Breast epithelium (tissue), 4 donors: ENCODE measurements at places on chromosomes 7 and 10. TPM values are rescaled to one million over a fixed set of nuclear protein-coding genes. Genes with fewer than 3 reads are reported as not detected.
A peak's percentile ranks its signal among the peaks of the same experiment; 100 is the strongest.

- H3K36me3 ChIP-seq, result no peaks in the 10 kb centered on the region
- DNase-seq, result no peak
- H3K27ac ChIP-seq, result no peak overlapping the region
- H3K4me1 ChIP-seq, result no peaks in the 10 kb centered on the region
- no peak overlapping the region for H3K4me3 ChIP-seq
Observed at GRCh38 chr10:132727411-132727810, 58.5 kb downstream of the NKX6-2 start.

Gene SPACDR
- not detected for total RNA-seq

DNA sequence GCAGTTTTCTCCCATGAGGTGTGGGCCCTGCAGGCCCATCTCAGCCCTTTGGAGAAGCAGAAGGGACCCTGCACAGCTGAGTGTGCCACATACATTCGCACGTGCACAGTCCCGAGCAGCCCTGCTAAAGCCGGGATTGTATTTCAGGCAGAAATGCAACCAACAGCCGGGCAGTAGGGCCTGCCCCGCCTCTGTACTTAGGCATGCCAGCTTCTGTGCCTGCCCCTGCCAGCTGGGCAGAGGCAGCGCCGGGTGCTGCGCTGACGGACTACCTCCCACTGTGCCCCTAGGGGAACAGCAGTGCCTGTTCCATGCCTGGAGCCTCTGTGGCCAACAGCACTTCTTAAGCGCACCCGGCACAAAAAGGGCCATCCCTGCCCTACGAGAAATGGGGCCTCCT, 170.3 kb downstream of the NEURL1 start:
- H3K4me3 ChIP-seq, result no peak overlapping the region
- H3K4me1 ChIP-seq, result peaks cover 14% of the 10 kb centered on the region
- DNase-seq, result peak; percentile 52
- no peaks in the 10 kb centered on the region for H3K27me3 ChIP-seq
- peak overlapping the region; percentile 57 for H3K27ac ChIP-seq

Gene MRC1
- 29.3 TPM for total RNA-seq

GRCh38 chr10:97017474-97017903, 168.3 kb downstream of the SLIT1 start:
- H3K4me1 ChIP-seq, result no peaks in the 10 kb centered on the region
- DNase-seq, result no peak
- no peak overlapping the region for H3K27ac ChIP-seq
- no peaks in the 10 kb centered on the region for H3K27me3 ChIP-seq

- H3K4me3 ChIP-seq, result no peak overlapping the region
- DNase-seq, result peak; percentile 43
- no peaks in the 10 kb centered on the region for H3K36me3 ChIP-seq
- H3K27me3 ChIP-seq, result no peaks in the 10 kb centered on the region
Observed at GRCh38 chr10:32141018-32141807, 85.0 kb upstream of the KIF5B start.

Gene RNF148
- total RNA-seq, result 1.3 TPM

DNA sequence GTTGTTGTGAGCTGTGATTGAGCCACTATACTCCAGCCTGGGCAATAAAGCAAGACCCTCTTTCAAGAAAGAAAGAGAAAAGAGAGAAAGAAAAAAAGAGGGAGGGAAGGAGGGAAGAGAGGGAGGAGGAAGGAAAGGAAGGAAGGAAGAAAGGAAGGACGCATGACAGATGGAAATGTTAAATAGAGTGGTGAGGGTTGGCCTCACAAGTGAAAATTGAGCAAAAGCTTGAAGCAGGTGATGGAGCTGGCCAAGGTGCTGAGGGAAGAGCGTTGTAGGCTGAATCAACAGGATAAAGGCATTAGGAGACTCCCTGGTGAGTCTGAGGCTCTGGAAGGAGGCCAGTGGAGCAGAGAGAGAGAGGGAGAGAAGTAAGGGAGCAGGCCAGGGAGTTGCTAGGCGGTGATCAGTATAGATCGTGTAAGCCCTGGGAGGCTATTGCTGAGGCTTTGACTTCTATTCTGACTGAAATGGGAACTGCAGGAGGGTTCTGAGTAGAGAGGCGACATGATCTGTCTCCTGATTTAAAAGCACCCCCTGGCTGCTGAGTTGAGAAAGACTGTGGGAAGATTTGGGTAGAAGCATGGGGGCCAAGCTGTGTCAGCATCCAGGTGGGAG, 26.5 kb upstream of the TMEM248 start:
- H3K27me3 ChIP-seq, result no peaks in the 10 kb centered on the region
- H3K4me3 ChIP-seq, result no peak overlapping the region
- H3K4me1 ChIP-seq, result no peaks in the 10 kb centered on the region
- H3K27ac ChIP-seq, result no peak overlapping the region
- no peaks in the 10 kb centered on the region for H3K36me3 ChIP-seq
- DNase-seq, result no peak

DNA sequence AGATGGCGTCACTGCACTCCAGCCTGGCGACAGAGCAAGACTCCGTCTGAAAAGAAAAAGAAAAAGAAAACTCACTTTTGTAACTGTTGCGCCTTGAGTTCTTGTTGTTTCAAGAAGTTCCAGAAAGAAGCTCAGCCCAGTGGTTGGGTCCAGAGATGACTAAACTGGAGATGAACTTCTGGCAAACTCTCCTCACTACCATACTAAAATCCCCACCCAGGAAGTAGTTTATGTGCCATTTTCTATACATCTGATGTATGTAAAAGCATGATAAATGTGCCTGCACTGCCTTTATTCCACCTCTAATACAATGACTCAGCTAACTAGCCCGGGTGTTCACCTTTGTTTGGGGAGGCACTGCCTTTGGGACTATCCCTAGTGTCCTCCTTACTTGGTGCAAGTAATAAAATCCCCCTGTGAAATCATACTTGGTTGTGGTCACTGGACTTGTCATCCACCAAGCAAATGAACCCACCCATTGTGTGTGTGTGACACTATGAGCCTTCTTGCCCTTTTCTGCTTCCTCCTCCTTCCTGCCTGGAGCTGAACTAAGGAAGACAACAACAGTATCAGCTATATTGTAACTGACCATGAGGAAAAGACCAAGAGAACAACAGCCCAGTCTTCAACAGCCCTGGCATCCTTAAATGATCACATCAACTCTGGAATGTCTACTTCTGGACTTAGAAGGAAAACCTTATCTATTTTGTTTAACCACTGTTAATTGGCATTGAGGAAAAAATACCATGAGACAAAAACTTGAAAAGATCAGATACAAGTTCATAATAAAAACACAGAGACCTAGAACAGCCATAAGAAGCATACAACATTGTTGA, 33.6 kb downstream of the JMJD1C start:
- H3K27ac ChIP-seq, result no peak overlapping the region
- no peaks in the 10 kb centered on the region for H3K27me3 ChIP-seq
- no peaks in the 10 kb centered on the region for H3K4me1 ChIP-seq
- no peaks in the 10 kb centered on the region for H3K36me3 ChIP-seq

Gene SRGN
- 208 TPM for total RNA-seq

Gene HABP2
- total RNA-seq, result 0.66 TPM

- H3K36me3 ChIP-seq, result no peaks in the 10 kb centered on the region
- H3K4me1 ChIP-seq, result no peaks in the 10 kb centered on the region
- H3K27me3 ChIP-seq, result no peaks in the 10 kb centered on the region
- no peak overlapping the region for H3K4me3 ChIP-seq
- DNase-seq, result no peak
Observed at GRCh38 chr10:60209874-60210570, 179.7 kb downstream of the ANK3 start.

GRCh38 chr10:70748801-70749573, 36.2 kb downstream of the TBATA start:
- no peak overlapping the region for H3K4me3 ChIP-seq
- H3K4me1 ChIP-seq, result no peaks in the 10 kb centered on the region
- no peak for DNase-seq
- no peaks in the 10 kb centered on the region for H3K36me3 ChIP-seq
- no peak overlapping the region for H3K27ac ChIP-seq

Gene OPN1SW
- total RNA-seq, result not detected

DNA sequence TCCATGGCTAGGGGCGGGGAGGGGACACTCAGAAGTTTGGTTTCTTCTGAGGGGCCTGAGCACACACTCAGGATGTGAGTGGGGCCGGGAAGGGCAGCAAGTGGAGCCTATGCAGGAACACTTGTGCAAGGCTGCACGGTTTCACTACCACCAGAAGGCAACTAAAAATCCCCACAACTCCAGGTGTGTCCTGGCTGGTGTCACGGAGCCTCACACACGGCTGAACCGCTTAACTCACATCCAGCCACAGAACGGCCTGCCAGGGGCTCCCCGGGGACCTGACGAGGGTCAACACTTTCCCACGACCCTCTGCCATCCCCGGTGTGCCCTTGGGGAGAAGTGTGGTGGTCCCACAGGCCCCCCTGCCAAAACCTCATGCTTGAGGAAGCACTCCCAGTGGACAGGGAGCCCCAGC, 173.9 kb downstream of the ELFN1 start:
- H3K27ac ChIP-seq, result no peak overlapping the region
- H3K36me3 ChIP-seq, result no peaks in the 10 kb centered on the region
- no peak overlapping the region for H3K4me3 ChIP-seq
- no peaks in the 10 kb centered on the region for H3K27me3 ChIP-seq

Gene CLDN4
- 3.8 TPM for total RNA-seq

DNA sequence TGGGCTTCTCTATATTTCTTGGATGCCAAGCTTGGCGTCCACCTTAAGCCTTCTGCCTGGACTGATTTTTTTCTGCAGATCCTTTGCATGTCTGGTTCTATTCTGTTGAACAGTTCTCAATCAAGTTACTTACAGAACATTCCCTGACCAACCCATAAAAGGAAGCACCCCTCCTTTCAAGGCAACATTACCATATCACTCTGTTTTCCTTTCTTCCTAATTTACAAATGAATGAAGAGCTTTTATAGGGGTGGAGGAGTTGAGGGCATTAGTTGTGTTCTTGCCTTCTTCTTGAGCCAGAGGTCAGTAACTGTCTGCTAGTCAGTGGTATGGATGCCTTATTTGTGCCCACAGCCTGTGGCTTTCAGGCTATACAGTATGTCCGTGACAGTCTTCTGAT, 361.0 kb downstream of the PHTF2 start:
- no peaks in the 10 kb centered on the region for H3K27me3 ChIP-seq
- no peak for DNase-seq
- H3K27ac ChIP-seq, result no peak overlapping the region
- no peaks in the 10 kb centered on the region for H3K36me3 ChIP-seq

Gene FAM25C
- total RNA-seq, result not detected

- peak overlapping the region; percentile 66 for H3K4me3 ChIP-seq
- H3K27ac ChIP-seq, result no peak overlapping the region
- DNase-seq, result no peak
Observed at GRCh38 chr7:87476179-87476557, 688 bp upstream of the ABCB4 start.

DNA sequence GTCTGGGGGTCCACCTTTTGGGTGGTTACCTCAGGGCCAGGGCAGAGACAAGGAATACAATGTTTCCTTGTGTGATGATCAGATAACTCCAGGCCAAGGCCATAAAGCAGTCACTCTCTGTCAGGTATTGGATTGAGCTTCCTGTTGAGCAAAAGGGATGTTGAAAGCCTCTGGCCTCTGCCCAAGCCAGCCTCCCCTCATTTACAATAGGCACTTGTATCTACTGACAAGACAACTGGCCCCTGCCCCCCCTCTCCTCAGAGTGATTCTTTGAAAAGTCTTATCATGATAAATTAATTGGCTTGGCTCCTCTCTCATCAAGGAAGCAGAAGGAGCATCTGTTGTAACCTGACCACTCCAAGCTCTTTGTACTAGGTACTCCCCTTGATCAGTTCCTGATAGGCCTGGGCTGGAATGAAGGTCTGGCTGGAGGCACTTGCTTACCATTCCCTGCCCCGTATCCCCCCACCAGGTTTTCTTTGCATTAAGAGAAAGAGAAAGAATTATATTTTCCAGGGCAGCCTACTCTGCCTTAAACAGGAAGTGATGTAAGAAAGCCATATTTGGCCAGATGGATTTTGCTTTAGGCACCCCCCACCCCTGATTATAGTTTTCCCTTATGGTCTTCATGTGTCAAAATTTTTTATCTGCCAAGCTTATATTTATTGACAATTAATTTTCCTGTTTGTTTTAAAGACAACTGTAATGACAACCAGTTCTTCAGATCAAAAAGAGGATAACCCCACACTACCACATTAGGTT, 42.1 kb upstream of the HPS1 start:
- no peaks in the 10 kb centered on the region for H3K27me3 ChIP-seq
- no peak overlapping the region for H3K4me3 ChIP-seq
- H3K36me3 ChIP-seq, result no peaks in the 10 kb centered on the region
- peak overlapping the region; percentile 52 for H3K27ac ChIP-seq
- no peaks in the 10 kb centered on the region for H3K4me1 ChIP-seq
- DNase-seq, result peak; percentile 50

- H3K4me1 ChIP-seq, result no peaks in the 10 kb centered on the region
- no peak for DNase-seq
- H3K27ac ChIP-seq, result no peak overlapping the region
- no peaks in the 10 kb centered on the region for H3K36me3 ChIP-seq
- H3K27me3 ChIP-seq, result no peaks in the 10 kb centered on the region
Observed at GRCh38 chr10:43926371-43926770, 277.7 kb upstream of the ZNF32 start.

Gene ANKRD2
- not detected for total RNA-seq

DNA sequence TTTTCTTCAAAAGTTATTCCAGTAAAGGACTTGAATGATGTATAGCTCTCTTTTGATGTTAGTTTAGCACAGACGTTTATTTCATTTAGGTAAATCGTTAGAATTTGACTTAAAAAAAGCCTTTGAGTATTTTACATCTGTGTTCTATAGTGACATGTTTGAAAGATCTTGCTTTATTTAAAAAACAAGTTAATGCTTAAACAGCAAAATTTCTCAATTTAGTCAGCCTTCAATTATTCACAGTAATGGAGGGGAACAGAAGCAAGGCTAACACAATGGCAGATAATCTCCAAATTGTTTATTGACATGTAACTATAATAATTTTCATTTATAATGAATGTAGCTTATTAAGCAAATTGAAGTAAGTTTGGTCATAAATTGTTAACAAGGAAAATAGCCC, 63.5 kb downstream of the MKLN1 start:
- no peak for DNase-seq
- H3K4me3 ChIP-seq, result no peak overlapping the region
- H3K4me1 ChIP-seq, result no peaks in the 10 kb centered on the region
- no peaks in the 10 kb centered on the region for H3K27me3 ChIP-seq

DNA sequence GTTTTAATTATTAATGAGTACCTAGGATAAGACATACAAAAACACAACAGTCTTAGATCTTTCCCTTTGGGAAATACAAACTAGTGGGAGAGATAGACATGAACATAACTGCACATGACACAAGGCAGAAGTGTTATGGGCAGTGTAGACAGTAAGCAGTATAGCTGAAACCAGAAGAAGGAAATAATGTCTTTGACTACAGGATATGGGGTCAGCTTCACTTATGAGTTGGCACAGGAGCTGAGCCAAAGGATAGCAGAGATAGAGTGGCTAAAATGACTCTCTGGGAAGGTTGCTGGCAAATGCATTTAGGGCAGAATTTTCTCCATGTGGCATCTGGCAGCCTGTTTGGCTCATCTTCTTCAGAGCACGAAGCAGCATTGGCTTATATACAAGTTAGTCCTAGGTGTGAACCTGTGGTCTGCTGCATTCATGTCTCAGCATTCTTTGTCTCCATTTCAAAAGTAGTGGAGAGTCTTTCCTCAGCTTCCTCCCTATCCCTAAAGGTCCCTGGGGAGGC, 60.3 kb upstream of the FEZF1 start:
- H3K27me3 ChIP-seq, result no peaks in the 10 kb centered on the region
- no peaks in the 10 kb centered on the region for H3K36me3 ChIP-seq
- no peak for DNase-seq
- H3K4me3 ChIP-seq, result no peak overlapping the region
- H3K4me1 ChIP-seq, result no peaks in the 10 kb centered on the region
- no peak overlapping the region for H3K27ac ChIP-seq
